Right cardiac atrium (tissue), 5 donors: ENCODE measurements at places on chromosomes 4 and X.

- DNase-seq: no peak
Observed at GRCh38 chr4:77384094-77384493, 221.5 kb upstream of the CXCL13 start.

DNA sequence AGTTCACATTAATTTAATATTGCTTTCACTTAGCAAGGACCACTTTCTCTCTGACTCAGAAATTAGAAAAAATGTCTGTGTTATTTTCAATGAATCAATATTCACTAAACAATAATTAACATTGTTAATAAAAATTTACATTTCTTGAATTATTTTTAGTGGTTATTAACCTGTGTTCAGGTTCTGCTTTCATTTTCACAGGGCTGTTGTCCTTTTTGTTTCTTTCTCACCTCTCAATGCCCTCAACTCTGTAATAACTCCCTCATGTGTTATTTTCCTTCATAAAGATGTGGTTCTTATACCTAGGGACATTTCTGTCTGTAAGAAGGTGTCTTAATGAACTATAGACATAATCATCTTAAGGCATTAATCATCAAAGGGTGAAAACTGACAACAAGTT lies 43.1 kb upstream of the PRR27 start:
- DNase-seq: no peak

GRCh38 chr4:87884976-87885549 lies 52.3 kb downstream of the MEPE start:
- DNase-seq: no peak

- DNase-seq: no peak
Observed at GRCh38 chrX:84175958-84176357, 12.0 kb downstream of the RPS6KA6 start.

DNA sequence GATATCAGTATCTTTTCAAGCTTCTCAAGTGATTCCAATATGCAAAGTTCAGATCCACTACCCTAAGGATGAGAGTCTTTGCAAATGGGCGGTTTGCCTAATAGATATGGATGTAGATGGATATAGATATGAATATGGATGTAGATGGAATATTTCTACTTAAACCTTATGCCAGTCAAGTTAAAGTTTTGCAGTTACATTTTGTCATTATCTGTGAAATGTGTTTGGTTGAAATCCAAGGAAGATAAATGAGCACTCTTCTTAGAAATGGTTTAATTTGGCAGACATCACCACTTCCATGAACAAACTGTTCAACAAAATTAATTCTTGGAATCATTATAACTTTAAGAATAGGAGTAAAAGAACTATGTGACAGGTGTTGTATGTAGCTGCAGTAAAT lies 1066.6 kb downstream of the PCDH18 start:
- DNase-seq: no peak
